ENCODE measurements at places on chromosomes 3 and 15.
A peak's percentile ranks its signal among the peaks of the same experiment; 100 is the strongest.

- no peak for DNase-seq
Observed at GRCh38 chr15:29937956-29938355, 115.7 kb upstream of the TJP1 start.

DNA sequence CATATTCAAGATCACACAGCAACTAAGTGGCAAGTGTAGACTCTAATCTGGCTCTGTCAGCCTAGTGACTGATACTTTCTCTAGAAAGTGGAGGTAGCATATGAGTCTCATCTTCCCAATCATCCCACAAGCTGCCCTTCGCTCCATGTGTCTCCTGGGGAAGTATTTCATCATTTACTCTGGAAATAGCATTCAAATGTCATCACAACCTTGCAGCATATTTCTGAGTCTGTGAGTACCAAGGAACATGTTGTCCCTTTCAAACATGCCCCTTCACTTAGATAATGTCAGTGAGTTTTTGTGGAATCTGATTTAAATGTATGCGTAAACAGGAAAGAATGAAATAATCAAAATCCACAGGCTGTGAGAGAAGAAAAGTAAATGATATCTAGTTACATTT lies 322.9 kb downstream of the SLC9A9 start:
- DNase-seq: no peak

GRCh38 chr3:140595295-140595694 lies 82.6 kb upstream of the TRIM42 start:
- DNase-seq: no peak

DNA sequence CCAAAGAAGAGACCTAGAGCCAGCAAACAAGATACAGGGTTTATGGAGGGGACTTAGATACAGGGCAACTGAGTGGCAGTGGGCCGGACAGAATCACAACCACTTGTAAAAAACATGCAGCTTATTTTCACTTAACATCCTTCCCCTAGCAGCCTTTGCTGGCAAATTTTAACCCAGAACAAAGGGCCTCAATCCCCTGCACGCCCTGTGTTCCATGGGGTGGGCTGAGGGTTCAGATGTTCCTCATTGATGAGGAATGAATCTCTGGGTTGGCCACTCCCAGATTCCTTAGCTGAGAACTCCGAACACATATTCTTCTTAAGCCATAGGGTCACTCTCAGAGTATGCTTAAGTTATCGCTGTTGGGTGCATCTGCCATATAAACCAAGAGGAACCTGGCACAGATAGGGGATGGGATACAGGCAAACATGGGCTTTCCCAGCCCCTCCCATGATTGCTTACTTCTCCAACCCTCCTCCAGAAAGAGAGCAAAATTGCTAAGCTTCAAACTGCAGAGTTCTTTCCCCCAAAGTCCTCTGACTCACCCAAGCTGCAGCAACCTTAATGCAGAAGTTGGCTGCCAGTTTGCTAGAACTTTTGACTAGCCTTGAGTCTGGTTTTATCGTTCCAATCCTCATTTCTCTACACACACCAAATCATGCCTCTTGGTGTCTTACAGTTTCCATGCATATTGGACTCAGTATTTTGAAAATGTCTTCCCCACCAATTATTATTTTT lies 146.9 kb downstream of the CD47 start:
- no peak for DNase-seq

GRCh38 chr15:67501836-67502461 lies 19.0 kb upstream of the C15orf61 start:
- DNase-seq: no peak

DNA sequence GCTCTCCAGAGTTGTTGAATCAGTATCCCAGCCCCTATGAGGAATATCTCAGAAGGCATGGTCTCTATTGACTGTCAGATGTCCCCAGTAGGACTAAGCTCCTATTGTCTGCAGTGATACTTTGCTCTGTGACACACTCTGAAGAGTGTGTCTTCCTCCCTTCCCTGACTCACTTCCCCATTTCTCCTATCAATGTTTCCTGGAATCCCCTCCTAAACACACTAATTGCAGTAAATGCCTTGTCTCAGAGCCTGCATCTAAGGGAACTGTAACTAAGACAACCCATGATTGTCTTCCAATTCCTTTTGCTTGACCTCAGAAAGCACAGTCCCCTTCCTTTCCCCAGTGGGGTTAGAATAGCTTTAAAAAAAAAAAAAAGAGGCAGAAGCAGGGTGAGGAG lies 397.3 kb upstream of the PROK2 start:
- DNase-seq: no peak

- no peak for DNase-seq
Observed at GRCh38 chr3:157416347-157417087, 20.1 kb upstream of the PTX3 start.

DNA sequence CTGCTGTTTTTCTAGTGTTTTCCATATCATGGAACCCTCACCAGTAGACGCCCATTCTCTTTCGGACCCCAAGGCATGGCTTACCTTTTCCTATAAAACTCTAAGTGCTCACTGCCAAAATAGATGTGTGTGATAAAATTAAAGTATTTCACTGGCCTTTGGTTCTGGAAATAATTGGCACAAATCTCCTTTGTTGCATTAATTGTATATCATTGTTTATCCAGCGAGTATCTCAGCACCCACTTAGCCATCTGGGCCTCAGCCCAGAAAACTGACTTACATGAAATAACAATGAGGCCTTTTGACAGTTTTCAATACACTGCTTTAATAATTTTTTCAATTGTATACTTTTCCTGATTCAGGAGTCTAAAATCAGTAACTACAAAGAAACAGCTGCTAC lies 105.1 kb downstream of the MECOM start:
- DNase-seq: no peak

GRCh38 chr3:3170998-3171397 lies 8.5 kb downstream of the CRBN start:
- no peak for DNase-seq

GRCh38 chr3:8507496-8507895 lies 5.9 kb downstream of the LMCD1 start:
- no peak for DNase-seq

- no peak for DNase-seq
Observed at GRCh38 chr3:70539908-70540307, 227.5 kb upstream of the MDFIC2 start.

- DNase-seq: no peak
Observed at GRCh38 chr3:155595371-155595770, 149.5 kb downstream of the PLCH1 start.

GRCh38 chr3:78116874-78117273 lies 1077.0 kb downstream of the ROBO2 start:
- DNase-seq: no peak

GRCh38 chr3:197350446-197350845 lies 52.0 kb upstream of the DLG1 start:
- no peak for DNase-seq

DNA sequence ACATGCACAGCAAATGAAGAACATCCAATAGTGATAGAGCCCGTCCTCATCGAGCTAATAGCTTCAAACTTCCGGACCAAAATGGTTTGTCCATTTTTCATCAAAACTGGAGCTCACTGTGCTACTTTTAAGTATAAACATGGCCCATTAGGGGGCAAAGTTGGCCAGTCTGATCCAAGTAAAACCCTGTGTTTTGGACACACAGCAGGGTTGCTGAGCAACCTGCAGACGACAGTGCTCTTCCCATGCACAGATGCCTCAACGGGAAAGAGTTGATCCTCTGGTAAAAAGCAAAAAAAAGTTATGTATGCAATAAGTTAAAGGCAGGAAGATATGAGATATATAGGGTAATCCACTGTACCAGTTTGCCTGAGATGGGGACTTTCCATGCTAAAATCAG lies 244.0 kb upstream of the THBS1 start:
- DNase-seq: no peak

DNA sequence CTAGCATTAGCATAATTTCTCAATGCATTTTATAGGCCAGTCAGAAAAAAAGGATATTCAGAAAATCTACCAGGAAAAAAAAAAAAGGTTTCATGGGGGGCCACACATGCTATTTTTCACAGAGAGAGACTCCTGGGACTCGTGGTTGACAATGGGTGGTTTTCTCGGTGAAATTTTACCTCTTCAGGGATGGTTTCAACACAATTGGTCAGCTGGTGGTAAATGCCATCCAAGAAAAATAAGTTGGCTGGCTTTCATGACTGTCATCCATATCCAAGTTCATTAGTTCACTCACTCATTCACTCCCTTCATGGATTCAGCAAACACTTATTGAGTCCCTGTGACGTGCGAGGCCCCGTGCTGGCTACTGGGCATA lies 217.3 kb downstream of the SHQ1 start:
- no peak for DNase-seq

DNA sequence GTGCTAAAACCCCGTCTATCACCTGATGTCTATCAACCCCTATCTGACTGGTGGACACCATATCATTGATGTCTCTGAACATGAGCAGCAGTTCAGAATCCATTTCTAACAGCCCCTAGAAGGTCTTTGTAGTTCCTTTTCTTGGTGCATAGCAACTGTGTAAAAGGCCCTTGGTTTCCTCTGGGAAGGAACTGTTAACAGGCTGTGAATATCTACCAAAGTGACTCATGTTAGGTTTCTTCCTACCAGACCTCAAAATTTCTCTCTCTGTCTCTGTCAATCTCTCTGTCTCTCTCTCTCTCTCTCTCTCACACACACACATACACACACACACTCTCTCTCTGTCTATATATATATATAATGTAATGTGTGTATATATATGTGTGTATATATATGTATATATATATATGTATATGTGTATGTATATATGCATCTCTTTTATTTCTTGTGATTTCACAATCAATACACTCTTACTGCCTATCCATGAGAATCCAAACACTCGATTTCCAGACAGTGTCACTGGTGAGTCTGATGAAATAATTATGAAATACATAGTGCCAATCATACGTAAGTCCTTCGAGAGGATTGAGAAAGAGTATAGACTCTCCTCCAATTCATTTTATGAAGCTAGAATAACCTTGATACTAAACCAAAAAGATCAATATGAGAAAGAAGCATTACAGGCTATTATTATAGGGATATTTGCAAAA lies 335.9 kb upstream of the SLCO3A1 start:
- no peak for DNase-seq

DNA sequence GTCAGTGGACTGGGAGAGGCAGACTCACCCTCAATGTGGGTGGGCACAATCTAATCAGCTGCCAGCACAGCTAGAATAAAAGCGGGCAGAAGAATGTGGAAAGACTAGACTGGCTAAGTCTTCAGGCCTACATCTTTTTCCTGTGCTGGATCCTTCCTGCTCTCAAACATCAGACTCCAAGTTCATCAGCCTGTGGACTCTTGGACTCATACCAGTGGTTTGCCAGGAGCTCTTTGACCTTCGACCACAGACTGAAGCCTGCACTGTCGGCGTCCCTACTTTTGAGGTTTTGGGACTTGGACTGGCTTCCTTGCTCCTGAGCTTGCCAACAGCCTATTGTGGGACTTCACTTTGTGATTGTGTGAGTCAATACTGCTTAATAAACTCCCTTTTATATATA lies 68.0 kb downstream of the CNTN3 start:
- DNase-seq: no peak

GRCh38 chr3:50237754-50238548 lies 1.9 kb downstream of the GNAI2 start:
- peak; percentile 90 for DNase-seq

- peak; percentile 91 for DNase-seq
Observed at GRCh38 chr3:134308350-134308891, 57.8 kb upstream of the RYK start.

- DNase-seq: no peak
Observed at GRCh38 chr15:45784656-45785055, 149.8 kb downstream of the SQOR start.

DNA sequence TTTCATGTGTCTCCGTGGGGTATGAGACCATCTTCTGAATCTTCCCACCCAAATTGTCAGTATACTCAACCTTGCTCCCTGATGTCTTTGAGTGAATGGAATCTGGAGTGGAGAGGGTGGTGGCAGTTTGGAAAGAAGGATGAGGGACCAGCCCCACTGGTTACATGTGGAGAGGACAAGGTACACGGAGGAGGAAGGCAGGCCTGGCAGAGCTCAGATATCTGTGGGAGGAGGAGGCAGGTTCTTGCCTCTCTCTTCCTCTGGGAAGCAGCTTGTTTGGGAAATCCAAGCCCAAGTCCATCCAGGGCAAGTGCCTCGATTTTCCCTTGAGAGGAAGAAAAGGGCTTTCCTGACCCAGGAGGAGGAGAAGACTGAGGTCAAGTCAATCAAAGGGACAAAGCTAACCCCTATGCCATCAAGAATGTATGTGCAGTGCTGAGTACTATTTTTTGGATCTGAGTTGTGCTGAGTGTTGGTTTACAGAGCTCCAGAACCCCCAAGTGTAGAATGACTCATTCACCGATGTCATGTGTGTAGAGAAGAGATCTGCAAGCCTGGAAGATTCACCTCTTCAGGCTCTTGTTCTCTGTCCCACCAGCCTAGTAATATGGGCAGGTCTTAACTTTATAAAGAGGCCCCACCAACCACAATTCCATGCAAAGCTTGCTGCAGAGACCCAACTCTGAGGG lies 19.8 kb upstream of the LOXL1 start:
- DNase-seq: no peak

GRCh38 chr15:65332391-65333147 lies 28.1 kb downstream of the RNU5B-1 start:
- DNase-seq: no peak

DNA sequence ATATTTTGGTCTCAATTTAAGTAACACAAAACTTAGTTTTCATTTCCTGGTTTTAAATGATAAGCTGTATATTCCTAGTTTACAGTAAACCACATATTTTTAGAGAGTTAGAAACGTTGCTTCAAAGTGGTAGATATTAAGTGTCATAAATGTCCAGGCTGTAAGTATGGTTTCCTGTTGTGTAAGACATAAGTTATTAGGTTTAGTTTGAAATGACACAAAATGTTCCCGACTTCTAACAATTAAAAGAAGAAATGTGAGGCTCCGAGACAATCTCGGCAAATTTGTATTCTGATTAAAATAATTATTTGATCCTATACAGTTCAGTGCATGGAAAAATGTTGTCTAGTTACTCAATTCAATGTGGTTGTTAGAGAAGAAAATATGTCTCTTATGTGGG lies 387.3 kb downstream of the EPHA3 start:
- no peak for DNase-seq

- peak; percentile 85 for DNase-seq
Observed at GRCh38 chr3:132417695-132418411, 551 bp downstream of the DNAJC13 start.

- DNase-seq: no peak
Observed at GRCh38 chr3:134608771-134609435, 41.9 kb downstream of the KY start.

GRCh38 chr15:86229936-86230335 lies 150.3 kb downstream of the AGBL1 start:
- peak; percentile 33 for DNase-seq

DNA sequence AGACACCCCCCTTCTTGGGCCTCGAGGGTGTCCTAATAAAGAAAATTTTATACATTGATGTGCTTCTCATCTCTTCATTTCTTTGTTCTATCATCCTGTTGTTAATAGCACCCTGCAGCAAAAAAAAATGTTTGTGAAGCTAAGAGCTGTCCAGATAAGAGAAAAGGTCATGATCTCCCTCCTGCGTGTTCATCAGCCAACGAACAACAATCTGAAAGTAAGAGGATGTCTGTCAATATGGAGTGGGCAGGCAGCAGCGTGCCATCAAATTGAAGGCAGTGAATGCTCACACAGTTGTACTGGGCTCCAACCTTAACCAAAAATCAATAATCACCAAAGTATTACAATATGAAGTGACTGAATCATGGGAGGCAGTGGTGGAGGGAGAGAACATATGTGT lies 418.6 kb upstream of the ONECUT1 start:
- no peak for DNase-seq

Data from ELF-1 (cell line).